ENCODE measurements at places on chromosomes 3 and 15.

DNA sequence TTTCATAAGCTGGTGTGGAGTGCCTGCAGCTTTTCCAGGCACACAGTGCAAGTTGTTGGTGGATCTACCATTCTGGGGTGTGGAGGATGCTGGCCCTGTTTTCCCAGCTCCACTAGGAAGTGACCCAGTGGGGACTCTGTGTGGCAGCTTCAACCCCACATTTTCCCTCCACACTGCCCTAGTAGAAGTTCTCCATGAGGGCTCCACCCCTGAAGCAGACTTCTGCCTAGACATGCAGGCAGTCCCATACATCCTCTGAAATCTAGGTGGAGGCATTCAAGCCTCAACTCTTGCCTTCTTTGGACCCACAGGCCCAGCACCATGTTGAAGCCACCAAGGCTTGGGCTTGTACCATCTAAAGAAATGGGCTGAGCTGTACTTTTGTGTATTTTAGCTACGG lies 206.2 kb upstream of the GRM7 start:
- no peak for DNase-seq

DNA sequence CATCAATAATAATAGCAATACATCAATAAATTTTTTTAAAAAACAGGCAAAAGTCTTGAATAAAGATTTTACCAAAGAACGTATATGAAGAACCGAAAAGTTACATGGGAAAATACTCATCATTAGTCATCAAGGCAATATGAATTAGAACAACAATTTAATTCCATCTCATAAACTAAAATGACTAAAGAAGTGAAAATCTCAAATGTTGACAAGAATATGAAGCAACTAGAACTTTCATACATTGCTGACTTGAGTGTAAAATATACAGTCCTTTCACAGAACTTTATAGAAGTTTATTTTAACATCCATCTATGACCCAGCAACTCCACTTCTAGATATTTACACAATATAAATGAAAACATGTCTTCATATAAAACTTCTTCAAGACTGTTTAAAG lies 35.3 kb upstream of the ABHD10 start:
- DNase-seq: no peak

DNA sequence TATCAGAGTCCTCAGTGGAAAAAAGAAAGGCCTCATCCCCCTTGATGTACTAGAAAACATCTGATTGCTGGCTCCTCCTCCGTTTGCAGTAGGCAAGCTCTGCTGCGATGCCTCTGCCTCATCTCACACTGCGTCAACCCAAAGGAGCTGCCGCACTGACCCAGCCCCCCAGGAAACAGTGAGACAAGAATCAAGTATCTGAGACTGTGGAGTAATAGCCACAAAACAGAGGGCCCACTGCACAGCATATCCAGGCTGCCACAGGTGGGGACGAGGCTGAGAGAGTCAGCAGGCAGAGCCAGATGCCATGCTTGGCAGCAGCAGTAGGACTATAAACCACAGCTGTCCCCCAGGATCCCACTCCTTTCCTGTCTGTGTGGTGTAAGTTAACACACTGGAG lies 165.9 kb downstream of the STAC start:
- DNase-seq: no peak

DNA sequence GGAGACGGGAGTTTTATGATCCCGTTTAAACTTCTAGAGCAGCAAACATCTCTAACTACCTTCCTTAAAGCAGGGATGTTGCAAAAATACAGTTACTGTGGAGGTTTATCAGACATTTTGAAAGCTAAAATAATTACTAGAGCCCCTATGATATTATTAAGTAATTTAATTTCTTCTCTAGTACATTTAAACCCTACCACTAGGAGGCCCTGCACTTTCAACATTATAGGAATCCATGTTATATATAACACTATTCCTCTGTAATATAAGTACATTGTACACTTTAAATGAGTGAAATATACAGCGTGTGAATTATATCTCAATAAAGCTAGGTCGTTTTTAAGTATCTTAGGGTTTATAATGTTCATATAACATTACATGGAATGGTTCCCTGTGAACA lies 11.5 kb downstream of the SETMAR start:
- DNase-seq: no peak

DNA sequence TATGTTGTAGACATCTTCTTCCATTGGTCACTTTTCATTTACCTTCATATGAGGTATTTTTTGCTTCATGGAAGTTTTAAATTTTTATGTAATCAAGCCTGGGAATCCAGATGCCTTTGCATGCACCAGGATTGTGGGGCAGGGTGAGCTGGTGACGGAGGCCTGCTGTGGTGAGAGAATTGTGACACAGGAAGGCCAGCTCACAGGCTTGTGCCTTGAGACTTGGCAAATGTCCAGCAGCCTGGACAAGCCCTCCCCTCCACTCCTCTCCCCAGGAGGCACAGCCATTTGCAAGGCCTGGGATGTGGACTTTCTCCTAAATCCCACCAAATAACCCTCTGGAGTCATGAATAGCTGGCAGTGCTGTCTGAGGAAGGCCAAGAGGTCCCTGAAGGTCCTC lies 67.4 kb downstream of the RHCG start:
- no peak for DNase-seq

DNA sequence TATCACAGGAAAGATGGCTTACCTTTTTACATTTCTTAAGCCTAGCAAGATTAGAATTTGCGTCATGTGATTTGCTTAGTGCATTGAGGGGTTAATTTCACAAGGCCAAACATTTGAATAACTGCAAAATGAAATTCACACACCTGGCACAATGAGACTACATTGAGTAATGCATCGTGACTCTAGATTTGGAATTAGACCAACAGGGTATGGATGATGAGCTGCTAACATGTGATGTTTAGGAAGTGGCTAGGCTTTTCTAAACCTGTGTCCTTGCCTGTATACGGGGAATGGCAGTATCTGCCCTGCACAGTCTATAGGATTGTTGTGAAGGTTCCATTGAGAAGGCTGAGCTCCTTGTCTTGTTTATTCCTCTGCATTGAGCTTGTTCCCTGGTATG lies 160.1 kb downstream of the MFSD1 start:
- DNase-seq: no peak

GRCh38 chr3:119403201-119403600 lies 60.2 kb downstream of the TMEM39A start:
- DNase-seq: no peak

DNA sequence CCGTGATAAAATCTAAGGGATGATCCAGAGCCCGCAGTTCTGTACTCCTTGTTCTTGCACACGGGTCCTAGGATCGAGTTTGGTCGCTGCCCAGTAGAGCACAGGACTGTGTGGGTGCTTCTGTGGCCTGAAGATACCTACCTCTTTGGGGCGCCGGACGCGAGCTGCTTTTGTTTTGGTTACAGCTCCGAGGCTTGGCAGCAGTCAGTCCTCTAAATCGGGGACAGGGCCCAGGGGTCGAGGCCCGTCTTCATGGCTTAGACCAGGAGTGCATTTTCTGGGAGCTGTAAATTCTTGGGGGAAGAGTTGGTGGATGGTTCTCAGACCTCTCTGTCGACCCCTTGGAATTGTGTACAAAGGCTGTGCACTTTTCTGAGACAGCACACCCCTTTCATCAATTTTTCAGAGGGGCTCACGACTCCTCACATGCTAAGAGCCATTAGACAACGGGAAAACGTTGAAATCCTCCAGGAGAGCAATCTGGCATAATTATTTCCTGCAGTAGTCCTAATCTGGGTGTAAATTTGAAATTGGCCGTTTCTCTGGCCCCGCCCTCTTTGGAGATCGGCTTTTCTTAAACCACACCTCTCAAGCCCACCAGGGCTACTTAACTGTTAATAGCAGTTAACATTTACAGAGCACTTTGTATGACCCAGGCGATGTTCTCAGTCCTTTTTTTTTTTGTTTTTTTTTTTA lies 928 bp downstream of the CEP97 start:
- peak; percentile 7 for DNase-seq

- no peak for DNase-seq
Measured at GRCh38 chr3:52983828-52984227, 62.0 kb downstream of the SFMBT1 start.

DNA sequence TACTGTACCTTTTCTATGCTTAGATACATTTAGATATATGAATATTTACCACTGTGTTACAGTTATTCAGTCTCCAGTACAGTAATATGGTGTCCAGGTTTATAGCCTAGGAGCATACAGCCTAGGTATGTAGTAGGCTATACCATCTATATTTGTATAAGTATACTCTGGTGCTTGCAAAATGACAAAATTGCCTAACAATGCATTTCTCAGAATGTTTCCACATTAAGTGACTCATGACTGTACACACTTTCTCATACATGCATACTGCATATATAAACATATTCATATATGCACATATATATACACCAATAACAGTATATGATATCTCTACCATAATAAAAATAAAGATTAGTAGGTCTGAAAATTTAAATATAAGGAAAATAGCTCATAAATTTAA lies 169.3 kb downstream of the DPH6 start:
- no peak for DNase-seq

GRCh38 chr3:24370352-24371090 lies 124.1 kb downstream of the THRB start:
- no peak for DNase-seq

GRCh38 chr15:70355275-70355795 lies 257.6 kb upstream of the TLE3 start:
- DNase-seq: no peak

DNA sequence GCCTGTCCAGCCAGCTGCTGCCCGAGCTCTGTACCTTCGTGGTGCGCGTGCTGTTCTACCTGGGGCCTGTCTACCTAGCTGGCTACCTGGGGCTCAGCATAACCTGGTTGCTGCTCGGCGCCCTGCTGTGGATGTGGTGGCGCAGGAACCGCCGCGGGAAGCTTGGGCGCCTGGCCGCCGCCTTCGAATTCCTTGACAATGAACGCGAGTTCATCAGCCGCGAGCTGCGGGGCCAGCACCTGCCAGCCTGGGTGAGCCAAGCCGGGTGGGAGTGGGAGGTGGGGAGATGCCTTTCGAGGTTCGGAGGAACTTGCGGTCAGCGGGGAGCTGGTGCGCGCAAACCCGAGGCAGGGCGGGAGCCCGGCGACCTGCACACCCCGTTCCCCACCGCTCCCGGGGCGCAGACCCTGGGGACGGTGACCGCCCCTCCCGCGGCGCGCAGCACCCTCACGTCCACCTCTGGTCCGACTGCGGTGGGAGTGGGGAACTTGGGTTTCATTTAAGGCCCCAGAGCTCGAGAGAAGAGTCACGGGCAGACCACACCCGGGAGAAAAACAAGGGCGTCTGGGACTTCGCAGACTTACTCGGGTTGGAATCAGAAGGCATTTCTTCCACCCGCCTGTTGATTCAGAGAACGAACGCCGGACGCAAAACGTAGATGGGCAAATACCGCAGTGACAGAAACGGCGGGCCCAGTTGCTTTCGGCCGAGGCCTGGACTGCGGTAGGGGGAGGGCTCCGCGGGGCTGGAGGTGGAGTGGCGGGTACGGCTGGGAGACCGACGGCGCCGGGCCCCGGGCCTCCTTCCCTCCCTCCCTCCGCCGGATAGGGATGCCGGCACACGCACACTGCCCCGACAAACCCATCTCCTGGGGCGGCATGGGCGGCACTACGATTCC lies 708 bp downstream of the ESYT3 start:
- DNase-seq: no peak

DNA sequence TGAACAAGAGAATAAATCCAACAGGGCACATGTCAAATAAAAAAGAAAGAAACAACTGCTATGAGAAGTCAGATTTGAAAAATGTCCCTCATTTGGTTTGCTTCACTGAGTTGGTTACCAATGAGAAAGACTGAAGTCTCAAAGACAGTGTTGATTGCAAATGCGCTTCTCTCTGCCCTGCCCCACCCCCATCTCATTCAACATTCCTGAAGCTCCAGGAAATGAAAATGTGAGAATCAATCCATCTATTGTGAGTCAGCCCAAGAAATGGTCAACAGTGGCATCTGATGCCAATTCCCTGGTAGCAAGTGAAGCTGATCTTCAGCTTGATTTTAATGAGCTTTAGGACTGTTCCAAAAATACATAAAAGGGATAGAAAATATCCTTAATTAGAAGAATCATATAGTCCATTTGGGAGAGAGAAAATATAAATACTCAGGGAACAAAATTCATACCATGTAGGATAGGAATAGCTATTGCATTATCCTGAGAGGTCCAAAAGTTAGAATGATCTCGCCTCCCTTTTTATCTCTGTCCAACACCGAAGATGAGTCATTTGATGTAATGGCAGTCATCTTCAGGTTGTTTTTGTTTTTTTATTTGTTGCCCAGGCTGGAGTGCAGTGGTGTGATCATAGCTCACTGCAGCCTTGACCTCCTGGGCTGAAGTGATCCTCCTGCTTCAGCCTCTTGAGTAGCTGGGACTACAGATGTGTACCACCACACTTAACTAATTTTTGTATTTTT lies 200.3 kb upstream of the UMPS start:
- no peak for DNase-seq

DNA sequence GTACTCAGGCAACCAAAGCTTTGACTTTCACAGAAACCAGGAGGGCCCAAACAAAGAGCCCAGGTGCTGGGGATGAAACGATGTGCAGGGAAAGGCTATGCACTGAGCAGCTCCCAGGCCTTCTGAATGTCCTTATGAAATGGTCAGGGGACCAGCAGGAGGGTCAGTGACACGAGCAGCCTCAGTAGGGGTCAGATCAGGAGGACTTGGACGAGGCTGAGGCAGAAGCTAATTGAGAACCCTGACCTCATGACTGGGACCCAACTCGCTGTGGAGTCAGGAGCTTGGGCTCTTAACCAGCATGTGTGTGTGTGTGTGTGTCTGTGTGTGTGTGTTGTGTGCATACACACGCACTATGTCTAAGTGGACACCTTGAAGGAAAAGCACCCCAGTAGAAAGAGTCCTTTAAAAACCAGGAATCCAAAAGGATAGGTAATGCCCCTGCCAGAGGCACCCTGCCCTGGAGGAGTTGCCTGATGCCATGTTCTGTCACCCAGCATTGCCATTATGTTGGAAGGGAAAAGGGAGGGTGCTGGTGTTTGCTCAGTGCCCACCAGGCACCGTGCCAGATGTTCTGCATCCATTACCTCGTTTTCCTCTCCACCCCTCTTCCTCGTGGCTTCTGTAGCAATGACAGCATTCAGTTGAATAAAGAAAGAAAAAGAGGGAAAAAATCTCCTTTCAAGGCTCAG lies 50.9 kb downstream of the CORO2B start:
- DNase-seq: peak; percentile 28

- DNase-seq: no peak
Measured at GRCh38 chr3:45275006-45275704, 49.1 kb upstream of the TMEM158 start.

DNA sequence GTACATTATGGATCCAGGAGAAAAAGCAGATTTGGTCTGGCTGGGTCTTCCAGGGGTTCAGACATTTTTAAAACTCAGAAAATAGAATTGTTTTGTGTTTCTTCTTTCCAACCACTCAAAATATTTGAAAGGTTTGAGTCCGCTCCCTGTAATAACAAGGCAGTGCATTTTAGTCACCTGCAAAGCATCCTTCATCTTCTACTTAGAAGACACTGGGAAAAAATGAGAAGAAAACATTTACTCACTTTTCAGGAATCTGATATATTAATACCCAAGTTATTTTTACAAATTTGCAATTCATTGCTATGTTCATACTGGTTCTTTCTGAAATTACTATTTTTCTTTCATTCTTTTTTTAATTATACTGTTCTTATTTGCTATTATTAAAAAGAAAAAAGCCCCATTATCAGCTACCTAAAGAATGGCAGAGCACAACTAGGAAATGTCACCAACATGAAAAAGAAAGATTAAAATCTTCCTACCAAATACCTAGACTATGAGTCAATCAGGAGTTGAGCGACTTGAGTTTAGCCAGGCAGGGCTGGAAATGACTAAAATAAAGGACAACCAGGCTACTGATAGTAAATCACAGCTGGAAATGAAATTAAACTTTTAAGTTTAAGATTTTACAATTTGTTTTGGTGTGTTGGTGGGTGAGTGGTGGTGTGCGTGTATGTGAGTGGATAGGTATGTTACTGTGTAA lies 280.3 kb upstream of the THBS1 start:
- no peak for DNase-seq

Measured in DMS79 (cell line).